ENCODE measurements at places on chromosomes 4 and X. TPM values are rescaled to one million over a fixed set of nuclear protein-coding genes. Genes with fewer than 3 reads are reported as not detected.
A peak's percentile ranks its signal among the peaks of the same experiment; 100 is the strongest.

DNA sequence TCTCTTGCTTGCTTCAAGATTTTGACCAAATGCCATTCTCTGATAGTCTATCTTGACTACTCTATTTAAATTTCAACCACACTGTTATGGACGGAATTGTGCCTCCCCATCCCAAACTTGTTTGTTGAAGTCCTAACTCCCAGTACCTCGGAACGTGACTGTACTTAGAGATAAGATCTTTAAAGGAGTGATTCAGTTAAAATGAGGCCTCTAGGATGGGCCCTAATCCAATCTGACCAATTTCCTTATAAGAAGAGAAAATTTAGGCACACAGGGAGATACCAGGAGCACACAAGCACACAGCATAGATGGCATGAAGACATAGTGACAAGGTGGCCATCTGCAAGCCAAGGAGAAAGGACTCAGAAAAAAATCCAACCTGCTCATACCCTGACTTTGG is 269.9 kb downstream of the KCNIP4 start:
- DNase-seq = no peak

- no peak for DNase-seq
Observed at GRCh38 chrX:129480889-129481288, 42.4 kb downstream of the SMARCA1 start.

DNA sequence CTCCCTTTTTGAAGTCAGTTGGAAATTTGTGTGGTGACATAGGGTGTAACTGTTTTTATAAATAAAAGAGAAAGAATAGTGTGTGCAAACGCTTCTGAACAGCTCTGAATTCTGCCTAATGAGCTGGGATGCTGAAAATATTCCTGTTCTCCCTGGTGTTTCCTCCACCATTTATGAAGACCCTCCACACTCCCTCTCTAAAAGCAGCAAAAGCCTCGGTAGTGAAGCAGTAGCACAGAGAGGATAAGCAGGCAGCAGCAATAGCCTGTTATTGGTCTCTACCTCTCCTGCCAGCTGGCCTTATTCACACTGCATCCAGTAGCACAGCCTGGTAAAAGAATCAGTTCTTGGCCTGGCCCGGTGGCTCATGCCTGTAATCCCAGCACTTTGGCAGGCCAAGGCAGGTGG is 406.1 kb downstream of the IQCM start:
- peak; percentile 30 for DNase-seq

GRCh38 chrX:13786048-13786447 is 30.8 kb downstream of the GPM6B start:
- no peak for DNase-seq

GRCh38 chrX:68822641-68823410 is 6.0 kb upstream of the EFNB1 start:
- DNase-seq = peak; percentile 65

The AVPR2 gene
- total RNA-seq = not detected

Measured in RPMI7951 (cell line).